HT1080 (cell line): ENCODE measurements at places on chromosomes 12 and 14. TPM values are rescaled to one million over a fixed set of nuclear protein-coding genes. Genes with fewer than 3 reads are reported as not detected.

GRCh38 chr14:102951034-102951433 lies 28.6 kb downstream of the AMN start:
- no peak for DNase-seq

- peak; percentile 27 for DNase-seq
Observed at GRCh38 chr14:60349663-60350365, 100.8 kb downstream of the PPM1A start.

DNA sequence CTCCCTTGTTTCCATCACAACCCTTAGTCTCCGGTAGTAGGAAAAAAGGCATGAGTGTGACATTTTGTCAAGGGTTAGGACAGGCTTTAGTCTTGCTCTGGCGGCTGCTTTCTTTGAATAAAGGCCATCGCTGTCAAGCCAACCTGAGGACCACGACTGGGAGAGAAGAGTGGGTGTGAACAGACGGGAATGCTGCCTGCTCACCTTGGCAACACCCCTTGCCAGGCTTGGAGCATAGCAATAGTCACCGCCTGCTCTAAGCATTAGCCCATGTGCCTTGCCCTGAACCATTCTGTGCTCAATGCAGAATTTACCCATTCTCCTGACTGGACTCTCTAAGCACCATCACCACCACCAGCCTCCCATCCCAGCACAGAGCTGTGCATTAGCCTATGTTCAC lies 36.2 kb downstream of the SPTB start:
- DNase-seq = no peak

The FKBP3 gene
- total RNA-seq = 55.8 and 91.9 TPM in 2 replicates

- no peak for DNase-seq
Observed at GRCh38 chr14:36605506-36605857, 23.1 kb upstream of the NKX2-8 start.

GRCh38 chr14:27528328-27528727 lies 930.5 kb upstream of the NOVA1 start:
- peak; percentile 54 for DNase-seq

The NRXN3 gene
- total RNA-seq = 0.67 and 1.2 TPM in 2 replicates

DNA sequence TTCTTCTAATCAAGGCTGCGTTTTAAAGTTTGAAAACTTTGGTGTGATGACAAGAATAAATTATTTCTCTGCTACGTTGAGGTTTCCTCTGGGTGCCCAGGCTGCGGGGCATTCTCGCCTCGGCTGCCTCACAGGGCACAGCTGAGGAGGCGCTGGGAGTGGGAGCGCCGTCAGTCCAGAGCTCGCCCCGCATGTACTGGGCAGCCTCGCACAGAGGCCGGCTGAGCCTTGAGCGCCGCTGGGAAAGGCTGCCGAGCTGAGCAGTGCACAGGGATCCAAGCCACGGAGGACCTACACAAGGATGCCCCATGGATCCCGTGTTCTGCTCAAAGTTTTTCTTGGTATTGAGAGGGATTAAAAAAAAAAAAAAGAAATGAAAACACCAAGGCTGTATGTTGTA lies 11.6 kb downstream of the RFX4 start:
- no peak for DNase-seq

DNA sequence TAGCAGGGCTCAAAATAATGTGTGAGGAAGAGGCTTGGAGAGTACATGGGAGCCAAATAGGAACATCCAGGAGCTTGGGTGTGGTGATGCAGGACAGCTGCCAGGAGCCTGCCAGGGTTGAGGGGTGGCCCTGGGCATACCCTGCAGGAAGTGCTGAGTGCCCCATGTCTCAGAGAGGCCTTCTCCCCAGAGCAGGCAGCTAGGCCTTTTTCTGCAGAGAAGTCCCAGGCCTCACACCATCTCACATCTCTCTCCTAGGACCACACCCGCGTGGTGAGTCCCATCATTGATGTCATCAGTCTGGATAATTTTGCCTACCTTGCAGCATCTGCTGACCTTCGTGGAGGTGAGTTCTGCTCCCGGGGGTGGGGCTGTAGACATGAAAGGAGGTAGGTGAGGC lies 66.9 kb downstream of the ERH start:
- DNase-seq = no peak

The B3GNT4 gene
- total RNA-seq = 0.13 and 0.51 TPM in 2 replicates

The KERA gene
- total RNA-seq = not detected in 2 replicates

GRCh38 chr14:96042248-96042930 lies 3.2 kb downstream of the C14orf132 start:
- DNase-seq = no peak

DNA sequence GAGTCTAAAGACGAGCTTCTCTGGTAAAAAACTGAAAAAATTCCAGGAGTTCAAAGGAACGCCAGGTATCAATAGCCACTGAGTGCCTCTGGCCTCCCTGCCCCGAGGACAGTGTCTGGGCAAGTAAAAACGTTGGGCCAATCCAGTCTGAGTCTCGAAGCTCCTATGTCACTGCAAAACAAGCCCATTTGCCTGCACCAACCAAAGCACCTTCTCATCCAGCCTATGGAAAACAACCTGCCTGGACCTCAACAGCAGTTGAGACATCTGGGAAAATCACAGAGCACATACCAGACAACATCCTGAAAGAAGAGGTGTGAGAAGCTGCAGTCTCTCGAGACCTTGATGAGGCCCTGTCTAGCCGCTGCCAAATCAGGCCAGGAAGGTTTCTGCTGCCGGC lies 56.6 kb downstream of the RNF34 start:
- no peak for DNase-seq
